Karpas-422 (cell line): ENCODE measurements at places on chromosomes 7 and 10.

GRCh38 chr10:61284222-61284890 is 168.8 kb downstream of the TMEM26 start:
- DNase-seq: peak; percentile 70

GRCh38 chr10:79101560-79102497 is 33.1 kb downstream of the ZMIZ1 start:
- DNase-seq: no peak

GRCh38 chr10:93566435-93567276 is at the start of gene FFAR4:
Gene FFAR4, plus strand, starts transcription at chr10:93566665. Its CDS starts 56 bp downstream, at chr10:93566721.
- no peak for DNase-seq

GRCh38 chr10:63464402-63465292 is 1.1 kb downstream of the JMJD1C start:
- no peak for DNase-seq

DNA sequence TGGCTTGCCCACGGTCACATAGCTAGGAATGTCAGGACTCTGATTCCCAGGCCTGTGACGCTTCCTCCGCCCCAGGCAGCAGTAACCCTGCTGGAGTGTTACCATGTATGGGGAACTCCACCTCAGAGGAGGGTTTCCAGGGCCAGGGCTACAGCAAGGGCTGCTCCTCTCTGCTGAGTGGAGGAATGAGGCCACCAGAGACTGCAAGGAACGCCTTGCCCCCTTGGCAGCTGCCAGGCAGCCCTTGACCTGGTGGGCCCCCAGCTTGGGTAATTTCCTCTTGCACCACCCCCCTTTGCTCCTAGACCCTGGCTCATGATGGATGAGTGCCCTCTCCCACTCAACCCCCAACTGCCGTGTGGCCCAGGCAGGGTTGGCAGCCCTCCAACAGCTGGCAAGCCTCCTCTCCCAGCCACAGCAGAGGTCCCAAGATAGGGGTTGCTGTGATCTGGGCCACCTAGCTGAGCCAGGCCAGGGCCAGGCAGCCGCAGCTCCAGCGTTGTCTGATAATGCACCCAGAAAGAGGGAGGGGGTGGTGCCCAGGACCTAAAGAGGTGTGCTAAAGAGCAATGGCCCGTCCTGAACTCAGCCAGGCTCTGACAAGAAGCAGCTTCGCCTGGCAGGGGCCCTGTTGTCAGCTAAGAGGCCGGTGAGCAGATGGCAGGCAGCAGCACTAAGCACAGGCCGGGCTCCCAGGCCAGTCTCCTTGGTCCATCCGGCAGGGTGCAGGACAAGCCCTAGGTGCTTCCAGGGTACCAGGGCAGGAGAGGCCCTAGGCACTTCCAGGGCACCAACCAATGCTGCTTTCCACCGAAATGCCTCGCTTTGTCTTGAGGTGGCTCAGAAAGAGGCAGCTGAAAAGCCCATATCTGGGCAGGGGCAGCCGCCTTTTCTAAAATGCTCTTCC is 35.4 kb downstream of the DRGX start:
- DNase-seq: no peak

GRCh38 chr7:111780527-111780926 is 218.2 kb upstream of the IMMP2L start:
- no peak for DNase-seq

- DNase-seq: peak; percentile 76
These were observed 33.9 kb upstream of the SLC29A3 start for GRCh38 chr10:71285180-71285545.

DNA sequence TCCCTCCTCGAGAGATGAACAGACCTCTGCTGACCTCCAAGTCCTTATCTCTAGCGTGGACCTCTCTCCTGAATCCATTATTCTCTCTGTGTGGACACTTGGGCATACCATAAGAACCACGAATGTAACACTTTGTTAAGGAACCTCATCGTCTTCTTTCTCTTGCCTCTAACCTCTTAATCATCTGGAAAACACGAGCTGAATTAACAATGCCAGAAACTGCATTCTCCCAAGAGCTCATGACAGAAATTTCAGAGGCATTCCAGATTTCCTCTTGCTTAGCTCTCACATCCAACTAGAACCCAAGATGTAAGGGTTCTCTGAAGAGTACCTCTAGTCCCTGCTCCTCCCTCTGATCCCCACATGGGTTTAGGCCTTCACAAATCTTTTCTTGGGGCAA is 101.5 kb downstream of the TRIL start:
- DNase-seq: no peak

- DNase-seq: peak; percentile 62
These were observed 49.0 kb downstream of the NDUFB2 start for GRCh38 chr7:140745266-140746058.

DNA sequence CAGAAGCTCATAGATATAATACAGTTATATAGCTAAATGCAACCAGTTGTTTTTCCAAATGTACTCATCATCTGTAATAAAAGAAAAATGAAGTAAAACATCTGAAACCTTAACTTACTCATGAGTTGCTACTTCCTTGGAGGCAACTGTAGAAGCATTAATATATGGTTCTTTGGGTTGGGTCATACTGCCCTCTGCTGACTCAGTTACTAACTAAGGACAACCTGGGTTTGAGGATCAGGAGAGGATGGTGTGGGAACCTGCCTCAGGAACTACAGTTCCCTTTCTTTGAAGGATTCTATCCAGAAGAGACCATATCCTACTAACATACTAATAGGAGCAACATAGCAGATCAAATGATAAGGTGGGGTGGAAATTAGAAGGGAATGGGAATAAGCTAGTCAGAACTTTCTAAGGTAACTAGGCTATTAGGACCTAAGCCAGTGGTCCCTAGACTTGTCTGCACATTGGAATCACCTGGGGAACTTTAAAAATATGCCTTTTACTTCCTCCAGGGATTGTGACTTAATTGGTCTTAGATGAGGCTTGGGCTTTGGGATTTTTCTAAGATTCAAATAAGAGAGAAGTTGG is 20.7 kb downstream of the COX15 start:
- DNase-seq: peak; percentile 84

DNA sequence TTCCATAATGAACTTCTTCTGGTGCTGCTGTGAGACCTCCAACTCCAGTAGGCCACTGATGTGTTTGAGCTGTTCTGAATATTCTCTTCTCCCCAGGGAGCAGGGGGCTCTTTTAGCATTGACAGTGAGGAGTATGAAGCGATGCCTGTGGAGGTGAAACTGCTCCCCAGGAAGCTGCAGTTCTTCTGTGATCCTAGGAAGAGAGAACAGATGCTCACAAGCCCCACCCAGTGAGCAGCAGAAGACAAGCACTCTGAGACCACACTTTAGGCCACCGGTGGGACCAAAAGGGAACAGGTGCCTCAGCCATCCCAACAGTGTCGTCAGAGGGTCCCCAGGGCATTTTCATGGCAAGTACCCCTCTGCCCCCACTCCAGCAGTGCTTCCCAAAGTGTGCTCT is 49.3 kb downstream of the DENND11 start:
- DNase-seq: no peak

DNA sequence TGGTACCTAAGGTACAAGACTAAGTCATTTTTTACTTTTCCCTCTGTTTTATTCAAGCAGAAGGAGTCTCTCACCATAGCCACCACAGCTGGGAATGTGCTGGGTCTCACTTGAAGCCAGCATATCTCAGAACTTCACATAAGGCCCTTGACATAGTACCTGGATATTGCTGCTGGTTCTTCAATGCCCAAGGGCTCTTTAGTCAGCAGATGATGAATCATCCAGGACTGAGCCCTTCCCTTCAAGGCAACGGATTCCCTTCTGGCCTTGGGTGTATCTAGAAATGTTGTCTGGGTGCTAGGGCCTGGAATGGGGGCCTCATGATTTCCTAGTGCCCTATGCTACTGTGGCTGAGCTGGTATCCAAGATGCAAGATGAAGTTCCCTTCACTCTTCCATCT is 93.9 kb downstream of the ADCYAP1R1 start:
- DNase-seq: peak; percentile 27

GRCh38 chr10:111131168-111131799 is 54.5 kb downstream of the ADRA2A start:
- DNase-seq: no peak

DNA sequence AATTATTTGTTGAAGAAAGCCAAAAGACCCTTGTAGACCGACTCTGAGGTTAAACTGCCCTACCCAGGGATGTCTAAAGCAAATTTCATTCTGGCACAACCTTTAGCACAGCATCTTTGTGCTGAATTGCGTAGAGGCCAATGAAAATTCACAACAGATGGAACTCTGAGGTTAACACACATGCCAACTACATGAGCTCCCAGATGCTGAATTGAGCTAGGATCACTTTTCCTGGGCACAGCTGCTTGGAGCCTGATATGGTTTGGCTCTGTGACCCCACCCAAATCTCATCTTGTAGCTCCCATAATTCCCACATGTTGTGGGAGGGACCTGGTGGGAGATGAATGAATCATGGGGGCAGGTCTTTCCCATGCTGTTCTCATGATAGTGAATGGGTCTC is 158.0 kb upstream of the PTN start:
- DNase-seq: no peak

- DNase-seq: no peak
These were observed 75.5 kb downstream of the HIPK2 start for GRCh38 chr7:139702313-139702731.

- peak; percentile 65 for DNase-seq
These were observed 1.3 kb upstream of the COMMD3 start for GRCh38 chr10:22314852-22315251.

DNA sequence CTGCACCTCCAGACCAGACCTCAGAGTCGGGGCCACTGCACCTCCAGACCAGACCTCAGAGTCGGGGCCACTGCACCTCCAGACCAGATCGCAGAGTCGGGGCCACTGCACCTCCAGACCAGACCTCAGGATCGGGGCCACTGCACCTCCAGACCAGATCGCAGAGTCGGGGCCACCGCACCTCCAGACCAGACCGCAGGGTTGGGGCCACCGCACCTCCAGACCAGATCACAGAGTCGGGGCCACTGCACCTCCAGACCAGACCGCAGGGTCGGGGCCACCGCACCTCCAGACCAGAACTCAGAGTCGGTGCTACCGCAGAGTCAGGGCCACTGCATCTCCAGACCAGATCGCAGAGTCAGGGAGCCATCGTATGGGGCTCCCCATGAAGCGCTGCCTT is 105.9 kb downstream of the ACTR3B start:
- DNase-seq: no peak

- no peak for DNase-seq
These were observed 1.4 kb downstream of the FXYD4 start for GRCh38 chr10:43372765-43373361.

DNA sequence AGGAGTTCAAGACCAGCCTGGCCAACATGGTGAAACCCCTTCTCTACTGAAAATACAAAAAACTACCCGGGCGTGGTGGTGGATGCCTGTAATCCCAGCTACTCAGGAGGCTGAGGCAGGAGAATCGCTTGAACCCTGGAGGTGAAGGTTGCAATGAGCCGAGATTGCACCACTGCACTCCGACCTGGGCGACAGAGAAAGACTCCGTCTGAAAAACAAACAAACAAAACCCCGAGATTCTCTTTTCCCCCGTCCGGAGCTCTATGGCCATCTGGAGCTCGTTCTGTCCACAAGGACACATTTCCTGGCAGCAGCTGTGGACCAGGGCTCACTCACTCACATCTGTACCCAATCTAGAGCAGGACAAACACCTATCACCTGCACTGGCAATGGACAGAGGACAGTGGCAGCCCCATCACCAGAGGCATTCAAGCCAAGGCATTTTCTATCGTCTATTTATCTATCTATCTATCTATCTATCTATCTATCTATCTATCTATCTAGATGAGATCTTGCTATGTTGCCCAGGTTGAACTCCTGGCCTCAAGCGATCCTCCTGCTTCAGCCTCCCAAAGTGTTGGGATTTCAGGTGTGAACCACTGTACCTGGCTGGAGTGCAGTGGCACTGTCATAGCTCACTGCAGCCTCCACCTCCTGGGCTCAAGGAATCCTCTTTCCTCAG is 167.1 kb upstream of the TNRC18 start:
- DNase-seq: no peak

- DNase-seq: no peak
These were observed 115.6 kb downstream of the DPP6 start for GRCh38 chr7:154167807-154168206.

DNA sequence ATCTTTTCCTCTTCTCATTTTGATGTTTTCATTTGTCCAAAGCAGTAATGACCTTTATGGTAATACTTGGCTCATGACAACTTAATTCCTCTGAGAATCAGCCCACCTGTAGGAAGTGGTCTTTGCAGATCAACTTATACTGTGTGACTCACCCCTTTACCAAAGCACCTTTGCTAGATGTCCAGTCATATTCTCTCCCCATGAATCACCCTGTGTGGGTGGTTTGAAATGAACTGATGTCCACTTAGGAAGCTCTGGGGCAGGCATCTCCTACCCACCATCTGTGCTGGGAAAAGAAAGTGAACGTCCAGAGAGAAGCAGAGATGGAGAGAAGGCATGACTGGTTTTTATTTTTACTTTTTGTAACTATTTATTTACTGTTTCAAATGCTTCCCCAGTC is 410.3 kb downstream of the KIF20B start:
- DNase-seq: no peak

GRCh38 chr10:75048669-75049098 is 62.8 kb upstream of the SAMD8 start:
- DNase-seq: no peak

GRCh38 chr7:68121655-68122054 is 1125.0 kb downstream of the TYW1 start:
- no peak for DNase-seq

- DNase-seq: no peak
These were observed 46.3 kb downstream of the PDK4 start for GRCh38 chr7:95549818-95550529.

- no peak for DNase-seq
These were observed 43.4 kb upstream of the AGBL3 start for GRCh38 chr7:134942690-134943466.

GRCh38 chr7:13151978-13152377 is 464.5 kb downstream of the ARL4A start:
- no peak for DNase-seq

- DNase-seq: no peak
These were observed 560.5 kb downstream of the PARD3 start for GRCh38 chr10:34254596-34254995.
